Forelimb muscle (tissue), 1 donor: ENCODE measurements at places on chromosomes 2 and 18.

GRCh38 chr2:207474863-207475485 lies 54.8 kb upstream of the CREB1 start:
- DNase-seq: peak; percentile 48

DNA sequence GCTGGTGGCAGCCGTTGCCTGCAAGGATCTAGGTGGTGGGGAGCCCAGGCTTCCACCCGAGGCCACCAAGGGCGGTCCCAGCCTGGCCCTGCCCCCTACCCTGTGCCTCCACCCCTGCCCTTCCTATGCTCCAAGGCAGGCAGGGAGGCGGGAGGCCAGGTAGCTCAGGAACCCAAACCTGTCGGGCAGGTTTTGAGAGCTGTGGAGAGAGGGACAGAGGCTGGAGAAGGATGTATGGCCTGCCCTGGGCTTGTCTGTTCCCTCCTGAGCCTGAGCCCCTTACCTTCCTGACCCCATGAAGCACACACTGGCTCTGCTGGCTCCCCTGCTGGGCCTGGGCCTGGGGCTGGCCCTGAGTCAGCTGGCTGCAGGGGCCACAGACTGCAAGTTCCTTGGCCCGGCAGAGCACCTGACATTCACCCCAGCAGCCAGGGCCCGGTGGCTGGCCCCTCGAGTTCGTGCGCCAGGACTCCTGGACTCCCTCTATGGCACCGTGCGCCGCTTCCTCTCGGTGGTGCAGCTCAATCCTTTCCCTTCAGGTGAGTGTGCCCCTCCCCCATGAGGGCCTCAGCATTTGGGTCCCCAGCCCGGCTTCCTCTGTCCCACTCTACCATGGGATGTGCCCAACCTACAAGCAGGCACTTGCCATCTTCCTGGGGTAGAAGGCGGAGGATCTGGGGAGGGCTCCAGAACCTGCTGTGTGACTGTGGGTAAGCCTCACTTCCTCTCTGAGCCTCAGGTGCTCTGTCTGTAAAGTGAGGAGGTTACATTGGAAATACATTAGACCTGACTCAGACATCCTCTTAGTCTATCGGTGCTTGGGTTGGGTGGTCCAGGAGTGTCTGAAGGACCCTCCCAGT lies at the start of gene PROM2:
Gene PROM2 (plus strand): TSS at position 159 of the 860 bp plus-strand sequence. CDS start 137 bp downstream, at position 296.
- DNase-seq: no peak

- no peak for DNase-seq
Observed at GRCh38 chr2:145530653-145531052, 1010.7 kb upstream of the ZEB2 start.

DNA sequence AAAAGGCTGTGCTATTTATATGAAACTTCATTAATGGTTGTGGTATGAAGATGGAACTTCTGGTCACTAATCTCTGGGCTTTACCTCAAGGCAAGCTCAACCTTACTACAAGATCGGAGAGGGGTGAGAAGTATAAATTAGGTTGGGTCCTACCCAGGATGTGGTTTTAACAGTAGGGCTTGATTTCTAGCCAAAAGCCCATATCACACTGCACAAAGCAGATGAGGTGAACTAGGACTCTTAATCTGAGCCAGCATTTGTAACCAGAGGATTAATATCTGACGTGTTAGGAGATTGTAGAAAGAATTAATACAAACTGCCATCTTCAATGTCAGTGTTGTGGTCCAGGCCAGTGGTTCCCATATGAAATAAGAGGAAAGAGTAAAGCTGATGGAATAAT lies 86.4 kb upstream of the RGPD4 start:
- DNase-seq: no peak

GRCh38 chr2:236628256-236628901 lies 58.8 kb downstream of the ACKR3 start:
- no peak for DNase-seq

- DNase-seq: no peak
Observed at GRCh38 chr2:29119211-29119610, 4.0 kb downstream of the CLIP4 start.

- no peak for DNase-seq
Observed at GRCh38 chr18:45724601-45725000, 620 bp downstream of the SLC14A1 start.

DNA sequence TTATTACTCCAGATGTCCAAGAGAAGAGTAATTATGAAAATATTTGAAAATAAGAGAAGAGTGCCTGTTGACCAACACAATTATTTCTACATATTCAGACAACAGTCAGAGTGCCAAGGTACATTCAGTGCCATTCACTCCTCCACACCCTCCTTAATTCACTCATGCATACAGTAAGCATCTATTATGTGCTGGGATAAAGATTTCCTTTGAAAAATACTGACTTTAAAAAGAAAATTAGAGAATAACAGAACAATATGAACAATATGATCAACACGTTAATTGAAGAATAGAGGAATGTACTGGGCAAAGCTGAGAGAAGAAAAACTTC lies 203.6 kb downstream of the L3MBTL4 start:
- no peak for DNase-seq

GRCh38 chr2:165594935-165595255 lies 125.4 kb downstream of the CSRNP3 start:
- no peak for DNase-seq

- no peak for DNase-seq
Observed at GRCh38 chr2:180662941-180663471, 317.4 kb upstream of the UBE2E3 start.

- no peak for DNase-seq
Observed at GRCh38 chr2:20737505-20737904, 70.6 kb downstream of the GDF7 start.

- DNase-seq: no peak
Observed at GRCh38 chr18:48595703-48596218, 56.9 kb downstream of the CTIF start.

DNA sequence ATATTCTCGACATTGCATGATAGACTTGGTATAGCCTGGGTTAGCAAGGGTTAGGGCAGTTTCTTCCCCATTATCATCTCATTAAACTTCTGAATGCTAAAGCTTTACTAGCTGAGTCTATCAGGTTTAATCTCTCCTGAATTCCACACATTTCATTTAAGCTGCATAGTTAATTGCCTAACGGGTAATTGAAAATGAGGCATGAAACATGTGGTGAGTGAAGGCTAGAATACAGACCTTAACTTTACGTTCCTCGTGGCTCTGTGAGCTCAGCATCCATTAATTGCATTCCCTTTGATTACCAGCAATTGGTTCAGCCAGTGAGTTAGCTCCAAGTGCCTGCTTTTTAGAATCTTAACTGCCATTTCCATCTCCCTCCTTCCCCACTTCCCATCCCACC lies 126.5 kb upstream of the MEX3C start:
- no peak for DNase-seq

- DNase-seq: no peak
Observed at GRCh38 chr2:8045081-8045614, 636.7 kb upstream of the ID2 start.

GRCh38 chr2:209662021-209662420 lies 109.6 kb upstream of the UNC80 start:
- no peak for DNase-seq

DNA sequence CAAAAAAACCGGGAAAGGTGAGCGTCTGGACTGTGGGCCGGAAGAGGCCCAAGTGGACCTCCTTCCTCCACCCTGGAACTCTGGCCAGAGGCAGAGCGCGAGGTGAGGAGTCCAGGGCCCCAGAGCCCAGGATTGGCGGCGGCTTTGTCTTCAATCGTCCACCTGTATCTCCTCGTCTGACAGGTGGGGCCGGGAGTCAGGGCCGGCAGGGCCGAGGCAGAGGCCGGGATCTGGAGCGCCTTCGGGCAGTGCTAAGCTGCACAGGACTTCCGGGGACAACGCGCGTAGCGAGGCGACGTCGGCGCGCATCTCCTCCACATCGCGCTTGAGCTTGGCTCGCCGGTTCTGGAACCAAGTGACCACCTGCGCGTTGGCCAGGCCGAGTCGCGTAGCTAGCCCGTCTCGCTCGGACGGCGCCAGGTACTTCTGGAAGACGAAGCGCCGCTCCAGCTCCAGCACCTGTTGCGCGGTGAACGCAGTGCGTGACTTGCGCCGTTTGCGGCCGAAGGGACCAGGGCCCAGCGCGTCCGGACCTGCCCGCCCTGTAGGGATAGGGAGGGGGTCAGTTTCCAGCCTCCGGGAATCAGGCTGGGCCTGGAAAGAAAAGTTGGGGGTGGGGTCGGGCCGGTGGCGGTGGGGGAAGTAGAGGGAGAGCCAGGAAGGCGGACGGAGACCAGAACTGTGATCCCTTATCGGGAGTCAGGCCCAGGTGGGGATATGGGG lies 1.5 kb downstream of the LBX2 start:
- no peak for DNase-seq

GRCh38 chr2:159262904-159263303 lies 23.6 kb downstream of the WDSUB1 start:
- DNase-seq: no peak
